Stimulated activated CD4-positive, alpha-beta T cell treated with anti-CD3 and anti-CD28 coated beads, Interleukin-4, amount 100 ng/mL, for 48 hours (primary cell): ENCODE measurements at places on chromosomes 3 and 15.

- no peak for DNase-seq
These were observed 189.7 kb upstream of the STT3B start for GRCh38 chr3:31343075-31343474.

GRCh38 chr3:172953571-172953970, 187.5 kb downstream of the SPATA16 start:
- DNase-seq = no peak

GRCh38 chr3:111846717-111847116, 12.3 kb upstream of the PHLDB2 start:
- no peak for DNase-seq

- no peak for DNase-seq
These were observed 629.2 kb upstream of the ZNF385D start for GRCh38 chr3:22380253-22380652.

GRCh38 chr15:31306426-31307269, 20.0 kb upstream of the KLF13 start:
- DNase-seq = no peak

- no peak for DNase-seq
These were observed 39.2 kb upstream of the STRIT1 start for GRCh38 chr3:155332716-155333115.

- DNase-seq = no peak
These were observed 51.8 kb downstream of the CYP11A1 start for GRCh38 chr15:74315626-74316025.

- DNase-seq = peak; percentile 22
These were observed 79.3 kb downstream of the ATP10A start for GRCh38 chr15:25783607-25784540.

DNA sequence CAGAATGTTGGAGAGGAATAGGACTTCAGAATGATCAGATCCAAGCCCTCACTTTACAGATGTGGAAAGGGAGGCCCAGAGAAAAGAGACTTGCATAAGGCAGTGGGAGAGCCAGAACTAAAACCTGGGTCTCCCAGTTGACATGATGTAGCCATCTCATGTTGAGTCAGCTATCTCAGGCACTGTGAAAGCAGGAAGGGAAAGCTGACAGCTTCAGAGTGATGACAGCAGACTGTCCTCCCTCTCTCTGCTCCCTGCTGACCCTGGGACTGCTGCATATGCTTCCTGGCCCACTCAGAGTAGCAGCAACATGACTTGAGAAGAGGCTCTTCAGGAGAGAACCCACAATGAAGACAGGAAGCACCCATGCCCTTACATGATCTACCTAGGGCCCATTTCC, 14.7 kb downstream of the FHIT start:
- no peak for DNase-seq

DNA sequence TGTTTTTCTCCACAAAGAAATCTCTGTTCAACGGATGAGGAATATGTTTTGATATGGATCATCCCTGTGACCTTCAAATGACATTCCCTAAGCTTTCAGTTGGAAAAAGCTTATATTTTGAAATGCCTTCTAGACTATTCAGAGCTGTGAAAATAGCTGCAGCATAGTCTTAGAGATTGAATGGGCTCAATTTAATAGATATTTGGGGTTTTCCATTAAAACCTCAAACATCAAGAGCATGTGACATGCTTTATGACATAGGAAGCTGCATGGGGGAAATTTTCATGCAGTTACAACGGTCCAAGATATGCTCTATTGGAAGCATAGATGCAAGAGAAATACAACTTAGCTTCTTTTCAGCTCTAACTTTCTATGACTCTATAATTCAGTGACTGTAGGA, 102.8 kb downstream of the LSAMP start:
- no peak for DNase-seq

DNA sequence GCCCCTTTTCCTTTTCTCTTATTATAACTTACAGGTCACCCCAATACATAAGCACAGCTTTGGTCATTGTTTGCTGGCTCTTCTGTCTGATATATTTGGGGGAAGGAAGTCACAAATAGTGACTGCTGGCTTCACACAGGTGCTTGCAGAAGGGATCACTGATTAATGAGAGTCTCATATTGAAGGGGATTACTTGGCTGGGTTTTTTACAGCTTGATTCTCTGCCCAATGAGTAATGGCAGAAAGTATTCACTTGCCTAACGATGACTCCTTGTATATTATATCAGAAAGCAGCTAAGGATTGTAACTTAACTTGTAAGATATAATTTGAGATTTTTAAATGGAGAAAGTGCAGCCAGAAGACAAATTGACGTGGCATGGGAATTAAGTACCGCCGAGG, 119.3 kb upstream of the PFN2 start:
- no peak for DNase-seq

- DNase-seq = no peak
These were observed 25.8 kb upstream of the SCAANT1 start for GRCh38 chr3:63937661-63938651.

DNA sequence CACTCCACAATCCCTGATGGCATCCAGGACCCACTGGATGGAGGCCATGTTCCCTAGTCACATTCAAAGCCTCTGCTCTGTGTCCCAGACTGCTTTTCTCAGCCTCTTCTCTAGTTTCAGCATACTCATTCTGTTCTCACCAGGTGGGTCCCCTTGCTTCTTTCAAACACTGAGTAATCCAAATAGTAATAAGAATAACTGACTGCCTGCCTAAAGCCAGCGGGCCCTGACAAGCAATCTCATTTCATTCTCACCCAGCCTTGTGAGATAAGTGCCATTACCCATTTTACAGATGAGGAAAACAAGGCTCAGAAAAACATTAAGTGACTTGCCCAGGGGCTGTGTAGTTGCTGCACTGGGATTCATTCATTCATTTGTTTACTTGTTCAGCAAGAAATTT, 25.4 kb downstream of the MAPKAPK3 start:
- DNase-seq = no peak

DNA sequence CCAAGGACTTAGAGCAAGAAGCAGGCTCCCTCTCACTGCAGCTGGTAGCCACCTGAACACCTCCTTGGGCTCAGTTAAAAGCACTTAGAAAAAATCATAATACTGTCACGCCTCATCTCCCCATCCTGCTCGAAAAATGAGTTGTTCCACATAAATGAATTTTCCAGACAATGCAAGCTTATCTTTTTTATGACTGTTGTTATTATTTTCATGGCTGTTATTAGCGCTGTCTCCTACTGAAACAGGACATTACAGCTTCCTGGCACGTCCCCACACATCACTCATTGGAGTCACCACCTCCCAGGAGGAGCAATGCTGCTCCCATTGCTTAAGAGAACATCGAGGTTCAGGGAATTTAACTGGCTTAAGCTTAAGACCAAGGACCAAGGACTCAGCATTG, 26.5 kb downstream of the CCDC33 start:
- DNase-seq = no peak

- peak; percentile 35 for DNase-seq
These were observed 212.5 kb downstream of the OSBPL10 start for GRCh38 chr3:31768479-31769125.

DNA sequence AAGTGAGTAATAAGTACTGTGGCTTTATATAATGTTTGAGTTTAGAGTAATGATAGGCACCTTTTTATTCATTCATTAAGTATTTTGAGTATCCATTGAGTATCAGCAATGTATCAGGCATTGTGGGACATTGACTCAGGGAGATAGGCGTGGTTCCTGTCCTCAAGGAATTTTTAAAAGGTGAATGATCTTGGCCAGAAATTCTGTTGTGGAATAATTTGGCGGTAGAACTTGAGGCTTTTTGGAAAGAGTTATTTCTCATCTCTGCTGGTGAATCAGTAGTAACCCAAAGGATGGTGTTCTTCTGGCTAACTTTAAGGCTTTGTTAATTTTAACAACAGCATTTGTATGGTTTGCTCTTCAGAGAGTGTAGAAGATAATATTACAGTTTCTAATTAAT, 2.0 kb downstream of the RAB7A start:
- DNase-seq = no peak
